ENCODE measurements at places on chromosomes 2 and 18.

DNA sequence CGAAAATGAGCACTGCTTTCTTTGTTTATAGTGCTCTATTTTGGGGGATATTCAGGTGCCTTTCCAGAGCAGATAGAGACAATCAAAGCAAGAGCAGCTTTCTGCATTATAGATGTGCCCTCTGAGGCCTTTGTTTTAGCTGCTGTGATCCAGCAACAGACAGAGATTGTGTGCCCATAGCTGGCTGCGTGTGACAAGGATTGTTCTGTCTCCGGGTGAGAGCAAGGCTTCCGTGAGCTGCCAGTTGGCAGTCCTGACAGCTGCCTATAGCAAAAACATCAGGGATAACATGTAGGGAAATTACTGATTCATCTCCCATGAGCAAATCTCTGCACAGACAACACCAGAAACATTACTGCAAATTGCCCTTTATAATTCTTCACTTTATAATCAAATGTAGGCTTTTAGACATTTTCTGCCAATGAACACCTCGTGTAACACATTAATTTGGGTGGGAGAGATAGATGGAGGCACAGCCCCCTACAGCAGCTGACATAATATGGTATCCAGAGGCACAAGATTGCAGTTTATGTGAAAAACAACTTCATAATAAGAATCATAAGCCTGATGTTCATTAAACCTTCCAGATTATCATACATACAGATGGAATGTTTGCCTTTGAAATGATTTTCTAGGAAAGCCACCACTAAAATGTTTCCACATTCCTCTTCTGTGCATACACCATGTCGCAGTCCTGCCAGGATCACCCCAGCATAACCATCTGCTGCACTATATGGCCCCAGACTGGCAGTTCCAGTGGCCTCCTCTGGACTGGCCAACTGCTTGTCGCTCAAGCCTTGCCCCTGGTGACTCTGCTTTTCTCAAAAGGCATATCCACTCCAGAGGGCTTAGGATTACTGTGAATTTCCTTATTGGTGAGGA is 131.2 kb downstream of the TRIB2 start:
- peak; percentile 22 for DNase-seq

GRCh38 chr18:35756506-35757117 is 175.1 kb downstream of the GALNT1 start:
- peak; percentile 6 for DNase-seq

DNA sequence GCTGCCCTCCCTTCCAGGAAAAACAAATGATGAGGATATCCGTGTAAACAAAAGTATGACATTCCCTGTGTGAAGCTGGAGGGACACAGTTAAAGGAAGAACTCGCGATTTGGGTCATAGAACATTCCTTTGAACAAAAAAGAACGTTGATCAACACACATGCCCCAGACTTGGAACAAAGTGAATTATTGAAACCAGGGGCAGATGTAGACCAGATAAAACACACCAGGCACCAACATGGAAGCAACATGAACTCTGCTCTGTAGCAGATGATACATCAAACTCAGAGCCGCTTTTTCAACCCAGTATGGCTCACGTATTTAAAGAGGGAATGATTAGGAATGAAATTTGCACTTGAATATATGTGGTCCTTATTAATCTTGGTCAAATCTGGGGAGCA is 206.5 kb downstream of the TMEM182 start:
- DNase-seq: no peak

- DNase-seq: no peak
These were observed 9.4 kb downstream of the INSIG2 start for GRCh38 chr2:118097657-118098056.

- no peak for DNase-seq
These were observed 478 bp downstream of the CLHC1 start for GRCh38 chr2:55231546-55232083.

- no peak for DNase-seq
These were observed 689 bp downstream of the OST4 start for GRCh38 chr2:27070653-27071276.

DNA sequence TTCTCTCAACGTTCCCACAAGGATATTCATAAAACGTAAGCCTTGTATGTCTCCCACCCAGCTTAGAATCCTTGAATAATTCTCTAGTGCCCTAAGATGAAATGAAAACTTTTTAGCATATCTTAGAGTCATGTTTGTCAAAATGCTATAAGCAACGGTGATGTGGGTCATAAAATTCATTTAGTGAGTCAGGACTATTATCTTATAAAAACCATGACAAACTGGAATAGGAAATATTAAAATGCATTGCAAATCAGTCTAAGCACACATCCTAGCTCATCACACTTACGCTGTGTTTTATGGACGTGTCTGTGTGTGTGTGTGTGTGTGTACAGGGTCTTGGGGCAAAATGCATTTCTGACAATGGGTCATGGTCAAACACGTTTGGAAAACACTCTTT is 119.9 kb upstream of the ST6GAL2 start:
- DNase-seq: no peak

DNA sequence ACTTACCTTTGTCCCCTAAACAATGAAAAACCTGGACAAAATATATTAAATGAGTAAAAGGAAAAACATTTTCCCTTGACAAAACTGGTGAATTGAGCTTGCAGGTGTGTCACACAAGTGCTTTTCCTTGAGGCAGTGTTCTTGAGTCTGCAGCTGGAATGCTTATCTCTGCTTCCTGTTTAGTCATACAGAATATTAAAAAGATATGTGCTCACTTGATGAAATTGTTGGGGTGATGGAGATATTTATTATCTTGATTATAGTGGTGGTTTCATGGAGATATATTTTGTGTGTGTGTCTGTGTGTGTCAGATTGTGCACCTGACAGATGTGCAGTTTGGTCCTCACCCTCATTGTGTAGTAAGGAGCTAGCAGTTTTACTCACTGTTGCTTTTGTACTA is 3.3 kb downstream of the TAF1B start:
- no peak for DNase-seq

DNA sequence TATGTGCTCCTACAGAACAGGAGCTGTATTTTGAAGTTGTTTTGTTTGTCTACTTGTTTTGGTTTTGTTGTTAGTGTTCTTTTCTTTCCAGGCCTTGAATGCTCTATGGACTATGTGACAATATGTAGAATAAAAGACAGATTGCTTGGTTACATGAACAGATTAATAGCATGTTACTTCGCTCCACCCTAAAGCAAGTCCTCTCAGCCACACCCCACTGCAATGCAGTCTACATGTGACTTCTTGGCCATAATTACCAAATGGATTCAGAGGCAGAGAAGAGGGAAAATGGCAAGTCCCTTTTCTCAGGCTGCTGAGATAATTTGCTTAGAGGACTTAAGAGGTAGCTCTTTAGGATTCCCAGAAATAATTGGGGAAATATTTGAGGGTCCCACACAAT is 123.2 kb upstream of the CYP1B1 start:
- no peak for DNase-seq

DNA sequence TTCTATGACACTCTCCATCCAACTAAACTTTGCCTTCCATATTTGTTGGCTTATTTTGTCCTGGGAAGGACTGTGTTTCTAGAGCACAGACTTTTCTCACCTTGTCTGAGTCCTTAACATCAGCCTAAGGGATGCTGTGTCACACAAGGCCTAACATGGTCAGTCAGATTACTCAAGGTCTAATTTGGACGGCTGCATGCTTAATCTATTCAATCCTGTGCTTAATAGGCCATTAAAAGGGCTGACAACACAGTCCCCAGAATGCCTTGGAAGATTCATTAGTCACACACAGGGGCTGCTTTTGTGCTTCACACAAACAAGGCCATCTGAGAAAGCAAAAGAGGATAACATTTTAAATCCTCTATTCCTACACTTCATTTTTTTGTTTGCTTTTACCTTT is 84.0 kb downstream of the DYNAP start:
- DNase-seq: no peak

DNA sequence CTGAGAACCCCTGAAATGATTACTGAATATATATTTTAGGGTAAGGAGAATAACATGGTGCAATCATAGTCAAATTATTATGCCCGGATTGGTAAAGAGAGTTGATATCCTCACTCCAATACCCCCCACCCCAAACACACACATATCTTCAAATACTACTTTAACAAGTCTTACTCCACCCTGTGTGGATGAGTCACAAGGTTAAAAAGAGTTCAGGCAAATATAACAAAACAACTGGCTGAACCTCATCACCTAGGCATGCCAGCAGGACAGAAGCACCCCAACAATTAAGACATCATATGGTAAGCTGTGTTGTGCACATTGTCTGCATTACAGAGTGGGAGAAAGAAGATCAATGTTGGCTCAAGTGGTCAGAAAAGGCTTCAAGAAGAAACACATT is 857.4 kb downstream of the TDRD15 start:
- no peak for DNase-seq

DNA sequence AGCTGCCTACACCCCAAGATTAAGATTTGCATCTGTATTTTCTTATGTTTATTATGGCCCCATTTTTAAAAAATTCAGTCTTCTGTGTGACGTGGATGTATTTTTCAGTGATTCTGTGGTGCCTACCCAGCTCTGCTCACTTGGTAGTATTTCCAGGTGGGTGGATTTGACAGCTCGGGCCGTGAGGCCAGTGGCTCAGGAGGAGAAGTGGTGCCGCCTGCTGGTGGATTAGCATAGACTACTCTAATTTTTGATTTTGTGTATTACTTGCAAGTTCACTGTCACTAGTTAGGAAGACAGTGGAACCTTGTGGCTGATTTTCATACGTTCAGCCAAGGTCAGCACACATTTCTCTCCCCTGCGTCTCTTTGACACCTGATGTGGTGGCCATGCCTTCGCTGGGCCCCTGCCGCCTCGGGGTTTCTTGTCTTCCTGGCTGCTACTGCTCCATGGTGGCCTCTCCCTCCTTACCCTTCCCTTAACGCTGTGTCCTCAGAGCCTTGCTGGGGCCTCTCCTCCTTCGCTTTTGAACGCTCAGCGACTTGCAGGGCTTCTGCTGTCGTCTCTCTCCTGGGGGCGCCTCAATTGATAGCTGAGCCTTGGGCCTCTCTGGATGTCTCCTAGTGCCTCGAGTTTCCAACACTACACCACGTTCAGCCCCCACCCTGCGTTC is 89.4 kb downstream of the DGKD start:
- no peak for DNase-seq

GRCh38 chr2:158745067-158745865 is 49.9 kb upstream of the DAPL1 start:
- peak; percentile 67 for DNase-seq
